ENCODE measurements at places on chromosomes 7 and 10.

- DNase-seq = no peak
Observed at GRCh38 chr10:12061124-12061523, 7.6 kb upstream of the DHTKD1 start.

DNA sequence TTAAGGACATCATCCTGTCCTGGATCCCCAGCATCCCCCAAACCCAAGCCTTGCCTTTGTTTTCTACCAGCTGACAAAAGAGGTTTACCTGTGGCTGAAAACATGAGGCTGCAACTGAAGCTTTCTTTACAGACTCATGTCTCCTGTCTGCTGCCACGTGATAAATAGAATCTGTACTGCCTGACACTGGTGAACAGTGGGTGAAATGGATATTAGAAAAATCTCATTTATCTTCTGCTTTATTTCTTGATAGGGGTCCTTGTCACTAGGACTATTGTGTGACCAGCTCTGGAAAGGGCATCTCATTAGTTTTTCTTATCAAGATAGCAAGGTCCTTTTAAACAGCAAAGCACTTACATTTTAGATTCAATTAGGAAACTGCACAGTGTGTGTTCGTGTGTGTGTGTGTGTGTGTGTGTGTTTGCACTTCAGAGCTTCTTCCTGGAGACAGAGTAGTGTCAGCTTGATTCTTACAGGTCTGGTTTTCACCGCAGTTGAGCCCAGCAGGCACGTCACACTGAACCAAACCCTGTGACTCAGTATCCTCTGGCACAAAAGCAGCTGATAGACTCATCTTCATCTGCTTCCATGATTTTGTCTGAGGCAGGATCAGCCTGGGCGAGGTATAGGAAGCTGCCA is 373.5 kb upstream of the CELF2 start:
- no peak for DNase-seq

DNA sequence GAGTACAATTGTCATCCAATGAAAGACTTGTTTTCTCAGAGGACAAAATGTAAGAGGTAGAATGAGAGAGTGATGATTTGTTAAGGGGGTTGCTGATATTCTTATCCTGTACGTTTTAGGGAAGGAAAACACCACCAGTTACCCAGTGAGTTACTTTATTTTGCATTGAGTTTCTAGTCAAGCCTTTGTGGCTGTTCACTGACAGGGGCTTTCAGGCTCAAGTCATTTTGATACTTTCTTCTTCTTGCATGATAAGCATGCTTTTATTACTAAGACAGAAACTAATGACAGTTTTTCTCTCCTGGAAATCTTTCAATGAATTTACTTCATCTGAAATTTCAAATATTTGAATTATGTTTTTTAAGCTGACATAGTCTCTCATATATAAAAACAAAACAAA is 710.2 kb upstream of the POM121L12 start:
- no peak for DNase-seq

GRCh38 chr7:118629898-118630438 is 405.5 kb downstream of the ANKRD7 start:
- DNase-seq = no peak

DNA sequence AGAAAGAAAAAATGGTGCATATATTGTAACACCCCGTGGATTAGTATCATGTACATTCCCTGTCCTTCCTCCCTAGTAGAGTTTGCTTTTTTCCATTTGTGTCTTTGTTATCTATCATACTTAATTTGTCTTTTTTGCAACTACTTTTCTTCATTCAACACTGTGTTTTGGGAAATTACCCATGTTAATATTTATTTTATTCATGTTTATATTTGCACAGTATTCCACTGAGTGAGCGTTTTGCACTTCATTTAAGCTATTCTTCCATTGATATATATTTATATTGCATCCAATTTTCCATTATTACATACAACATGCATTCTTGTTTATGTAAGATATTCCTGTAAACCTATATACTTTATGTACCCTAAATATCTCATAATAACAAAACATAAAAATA is 57.6 kb upstream of the FAM171A1 start:
- no peak for DNase-seq

- no peak for DNase-seq
Observed at GRCh38 chr10:117899181-117899683, 147.5 kb downstream of the RAB11FIP2 start.

DNA sequence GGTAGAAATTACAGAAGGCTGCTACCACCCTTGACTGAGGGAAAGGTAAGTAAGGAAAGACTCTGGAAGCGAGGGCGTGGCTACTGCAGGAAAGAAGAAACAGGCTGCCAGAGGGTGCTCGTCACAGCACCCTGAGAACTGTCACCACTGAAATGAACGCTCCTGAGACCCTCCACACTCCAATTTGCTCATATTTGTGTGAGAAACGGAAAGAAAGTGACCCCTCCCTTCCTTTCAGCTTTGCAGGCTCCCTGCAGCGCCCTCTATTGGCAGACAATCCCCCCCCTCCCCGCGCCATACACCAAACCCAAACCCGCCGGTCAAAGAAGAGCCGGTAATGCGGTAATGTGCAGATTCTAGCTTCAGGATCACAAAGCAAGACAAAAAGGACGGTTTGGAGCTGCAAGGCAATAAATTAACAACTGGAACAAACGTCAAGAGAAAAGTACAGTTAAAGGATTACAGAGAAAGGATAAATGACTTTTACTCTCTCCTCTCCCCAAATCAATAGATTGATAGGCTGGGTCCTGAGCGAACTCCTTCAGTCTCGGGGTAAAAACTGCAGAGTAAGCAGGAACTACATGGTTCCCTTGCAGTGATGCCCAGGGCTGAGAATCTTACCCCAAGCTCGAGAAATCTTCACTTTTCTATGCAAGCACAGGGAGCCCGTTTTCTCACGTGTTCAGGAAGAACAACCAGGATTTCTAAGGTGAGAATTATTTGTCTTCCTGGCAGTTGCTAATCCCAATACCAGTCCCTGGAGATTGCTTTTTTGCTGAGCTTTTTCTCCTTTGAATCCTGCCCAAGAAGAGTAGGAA is 47.6 kb downstream of the STEAP1B start:
- peak; percentile 26 for DNase-seq

- DNase-seq = no peak
Observed at GRCh38 chr7:148652773-148653172, 45.9 kb upstream of the CUL1 start.

DNA sequence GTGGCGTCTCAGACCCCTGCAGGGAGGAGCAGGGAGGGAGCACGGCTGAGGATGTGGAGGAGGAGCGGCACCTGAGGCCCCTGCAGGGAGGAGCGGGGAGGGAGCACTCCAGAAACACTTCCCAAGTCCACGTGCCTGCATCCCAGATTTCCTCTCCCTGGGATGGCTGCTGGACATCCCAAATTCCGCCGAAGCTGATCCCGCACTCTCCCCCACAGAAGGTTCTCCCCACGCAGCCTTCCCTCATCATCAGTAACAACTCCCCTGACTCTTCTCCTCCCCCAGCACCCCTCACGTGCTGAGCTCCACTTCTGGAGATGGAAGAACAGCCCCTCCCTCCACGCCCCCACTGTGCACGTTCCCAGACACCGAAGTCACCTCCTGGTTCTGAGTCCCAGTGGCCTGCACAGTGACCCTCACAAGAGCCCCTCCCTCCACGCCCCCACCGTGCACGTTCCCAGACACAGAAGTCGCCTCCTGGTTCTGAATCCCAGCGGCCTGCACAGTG is 17.8 kb upstream of the FOXL3 start:
- DNase-seq = no peak

- no peak for DNase-seq
Observed at GRCh38 chr7:12296051-12296570, 85.0 kb downstream of the TMEM106B start.

GRCh38 chr10:29949411-29950011 is 109.9 kb downstream of the JCAD start:
- DNase-seq = no peak

- DNase-seq = no peak
Observed at GRCh38 chr10:47423476-47423875, 39.4 kb upstream of the ZNF488 start.

DNA sequence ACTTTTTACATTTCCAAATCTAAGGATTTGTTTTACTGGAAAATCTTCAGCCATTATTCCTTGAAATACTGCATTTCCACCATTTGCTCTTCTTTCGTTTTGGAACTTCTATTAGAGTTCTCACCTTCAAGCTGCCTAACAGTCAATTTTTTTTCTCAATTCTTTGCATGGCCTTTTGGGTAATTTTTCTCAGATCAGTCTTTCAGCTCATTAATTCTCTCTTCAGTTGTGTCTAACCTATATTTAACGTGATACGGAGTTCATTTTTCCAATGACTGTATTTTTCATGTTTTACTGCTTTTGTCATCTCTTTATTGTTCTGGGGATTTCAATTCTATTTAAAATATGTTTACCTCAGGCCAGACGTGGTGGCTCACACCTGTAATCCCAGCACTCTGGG is 123.7 kb upstream of the AOAH start:
- no peak for DNase-seq

DNA sequence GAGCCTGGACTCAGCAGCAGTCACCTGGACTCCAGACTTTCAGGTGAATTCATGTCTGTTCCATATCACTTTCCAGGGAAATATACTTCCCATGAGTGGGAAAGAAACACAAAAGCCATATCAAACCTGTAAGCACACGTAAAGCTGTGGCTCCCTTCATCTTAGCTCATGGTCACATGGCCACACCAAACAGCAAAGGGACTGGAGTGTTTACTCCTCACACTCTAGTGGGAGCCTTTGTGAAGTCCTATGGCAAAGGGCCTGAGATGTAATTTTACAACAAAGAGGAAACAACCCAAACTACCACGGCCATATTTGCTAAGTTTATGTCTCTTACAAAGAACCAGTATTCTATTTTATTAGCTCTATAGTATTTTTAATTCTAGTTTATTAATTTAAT is 16.3 kb downstream of the SFTPA1 start:
- no peak for DNase-seq

DNA sequence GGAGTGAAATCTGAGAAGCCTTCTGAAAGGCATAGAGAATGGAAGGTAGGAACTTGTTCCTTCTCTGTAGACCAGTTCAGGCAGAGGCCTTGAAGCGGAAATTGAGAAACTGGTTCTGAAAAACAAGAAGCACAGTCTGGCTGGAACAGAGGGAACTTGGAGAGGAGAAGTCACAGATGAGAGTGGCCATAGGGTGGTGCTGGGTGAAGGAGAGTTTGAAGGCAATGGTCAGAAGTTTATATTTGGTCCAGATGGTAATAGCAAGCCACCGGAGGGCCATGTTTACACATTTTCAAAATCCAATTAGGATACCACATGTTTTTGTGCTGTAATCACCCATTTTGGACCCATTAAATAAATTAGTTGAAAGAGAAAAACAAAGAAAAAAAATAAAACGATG is 692.5 kb downstream of the INHBA start:
- DNase-seq = no peak

DNA sequence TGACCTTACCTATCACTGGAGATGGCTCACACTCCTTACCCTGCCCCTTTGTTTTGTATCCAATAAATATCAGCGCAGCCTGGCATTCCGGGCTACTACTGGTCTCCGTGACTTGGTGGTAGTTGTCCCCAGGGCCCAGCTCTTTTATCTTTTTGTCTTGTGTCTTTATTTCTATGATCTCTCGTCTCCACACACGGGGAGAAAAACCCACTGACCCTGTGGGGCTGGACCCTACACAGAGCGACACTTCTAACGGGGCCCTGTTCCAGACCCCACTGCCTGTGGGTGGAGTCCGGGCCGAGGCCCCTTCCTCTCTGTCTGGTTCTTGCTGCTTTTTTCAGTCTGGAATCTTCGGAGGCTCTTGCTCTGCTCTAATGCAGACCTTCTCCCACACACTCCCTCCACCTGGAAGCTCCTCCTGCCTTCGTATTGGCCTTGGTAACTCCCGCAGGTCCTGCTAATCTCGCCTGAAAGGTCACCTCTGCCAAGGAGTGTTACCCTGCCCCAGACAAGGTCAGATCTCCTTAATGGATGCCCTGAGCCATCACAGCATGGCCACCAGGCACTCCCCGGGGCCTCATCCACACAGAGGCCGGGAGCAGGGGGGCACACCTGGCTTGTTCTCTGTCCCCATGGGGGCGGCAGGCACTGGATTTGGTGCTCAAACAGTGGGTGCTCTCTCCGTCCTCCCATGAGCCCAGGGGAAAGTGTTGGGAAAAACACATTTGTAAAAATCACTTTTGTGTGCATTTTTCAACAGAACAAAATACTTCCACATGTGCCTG is 531.7 kb downstream of the PTPRN2 start:
- no peak for DNase-seq

GRCh38 chr7:44307905-44308595 is 17.3 kb downstream of the CAMK2B start:
- no peak for DNase-seq

DNA sequence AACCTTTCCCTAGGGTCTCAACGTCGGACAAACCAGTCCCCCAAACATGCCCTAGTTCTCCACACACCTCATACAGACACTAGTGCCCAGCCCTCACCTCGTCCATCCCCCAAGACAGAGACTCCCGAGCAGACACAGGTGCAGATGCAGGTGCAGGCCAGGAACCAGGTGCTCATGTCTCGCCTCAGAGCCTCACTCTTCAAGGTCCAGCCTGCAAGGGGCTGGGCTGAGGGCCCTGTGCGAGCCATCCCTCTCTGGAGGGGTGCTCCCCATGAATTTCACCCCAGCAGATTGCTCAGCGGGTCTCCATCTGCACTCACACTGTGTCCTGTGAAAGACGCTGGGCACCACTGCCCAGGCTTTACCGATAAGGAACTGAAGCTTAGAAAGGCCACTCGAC is 36.9 kb upstream of the TUBB8 start:
- no peak for DNase-seq
